ENCODE measurements at places on chromosomes 2 and 18. TPM values are rescaled to one million over a fixed set of nuclear protein-coding genes. Genes with fewer than 3 reads are reported as not detected.

GRCh38 chr18:13982126-13982525, 66.8 kb upstream of the MC2R start:
- DNase-seq = no peak

- DNase-seq = no peak
Measured at GRCh38 chr2:18900691-18901141, 311.3 kb upstream of the NT5C1B start.

DNA sequence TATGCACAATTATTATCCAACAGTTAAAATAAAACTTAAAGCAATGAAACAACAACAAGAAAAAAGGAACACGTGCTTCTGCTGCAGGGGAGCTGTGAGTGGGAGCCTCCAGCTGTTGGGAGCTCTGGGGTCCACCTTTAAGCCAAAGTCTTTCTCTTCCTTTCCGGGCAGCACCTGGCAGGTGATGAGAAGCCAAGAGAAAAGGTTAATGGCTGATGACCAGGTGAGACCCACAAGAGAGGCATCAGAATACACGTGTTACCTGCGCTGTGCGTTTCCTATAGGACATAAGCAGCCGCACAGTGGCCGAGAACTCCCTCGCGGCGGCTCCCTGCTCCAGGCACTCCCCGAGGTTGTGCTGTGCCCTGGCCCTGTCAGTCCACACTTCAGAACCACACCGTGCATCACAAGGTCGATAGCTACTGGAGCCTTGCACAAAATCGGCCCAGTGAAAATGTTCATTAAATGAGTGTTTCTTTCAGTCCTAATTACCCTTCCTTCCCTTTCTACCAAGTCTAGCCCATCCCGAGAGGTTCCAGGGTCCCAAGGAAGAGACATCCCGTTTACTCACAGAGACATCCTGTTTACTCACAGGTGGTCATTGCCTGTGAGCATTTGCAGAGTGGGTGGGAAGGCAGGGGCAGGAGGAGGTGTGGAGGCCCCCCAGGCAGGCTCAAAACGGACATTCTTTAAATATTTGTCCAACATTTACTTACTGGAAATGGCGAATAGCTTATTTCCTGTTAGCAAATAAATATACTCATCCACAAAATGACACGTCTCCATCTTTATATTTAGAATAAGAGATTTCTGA, 44.9 kb upstream of the ASB18 start:
- no peak for DNase-seq

DNA sequence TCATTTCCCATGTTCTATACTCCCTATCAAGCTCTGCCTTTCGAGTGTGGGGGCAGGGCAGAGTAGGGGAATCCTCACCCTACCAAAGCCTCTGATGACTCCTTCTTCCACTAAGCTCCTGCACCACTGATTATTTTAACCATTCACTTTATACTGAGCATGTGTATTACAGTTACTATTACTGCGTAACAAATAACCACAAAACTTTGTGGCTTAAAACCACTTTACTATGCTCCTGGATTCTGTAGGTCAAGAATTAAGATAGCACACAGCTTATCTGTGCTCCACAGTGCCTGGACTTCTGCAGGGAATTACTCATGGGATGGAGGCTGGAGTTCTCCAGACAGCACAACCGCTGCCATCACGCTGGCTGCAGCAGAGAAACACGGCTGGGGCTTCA, 117.4 kb upstream of the DNAJC10 start:
- DNase-seq = no peak

DNA sequence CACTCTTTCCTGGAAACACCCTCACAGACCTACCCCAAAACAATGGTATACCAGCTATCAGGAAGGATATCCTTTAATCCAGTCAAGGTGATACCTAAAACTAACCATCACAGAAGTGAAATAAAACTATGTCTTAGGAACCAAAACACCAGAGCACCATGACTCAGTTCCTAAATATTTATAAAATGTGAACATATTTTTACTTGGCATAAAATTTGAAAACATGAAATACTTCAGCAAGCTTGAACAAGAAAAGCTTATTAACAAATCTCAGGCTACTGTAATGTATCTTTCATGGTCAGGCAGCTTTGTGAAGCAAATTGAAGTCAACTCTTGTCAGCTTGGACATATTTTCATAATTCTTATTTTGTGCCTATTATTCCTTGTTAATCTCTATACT, 440.8 kb upstream of the CDH20 start:
- peak; percentile 20 for DNase-seq

- no peak for DNase-seq
Measured at GRCh38 chr2:15092181-15092580, 459.7 kb downstream of the LRATD1 start.

- DNase-seq = no peak
Measured at GRCh38 chr2:181472990-181473389, 15.8 kb downstream of the ITGA4 start.

GRCh38 chr2:171568089-171568488, 45.8 kb downstream of the CYBRD1 start:
- DNase-seq = peak; percentile 6

DNA sequence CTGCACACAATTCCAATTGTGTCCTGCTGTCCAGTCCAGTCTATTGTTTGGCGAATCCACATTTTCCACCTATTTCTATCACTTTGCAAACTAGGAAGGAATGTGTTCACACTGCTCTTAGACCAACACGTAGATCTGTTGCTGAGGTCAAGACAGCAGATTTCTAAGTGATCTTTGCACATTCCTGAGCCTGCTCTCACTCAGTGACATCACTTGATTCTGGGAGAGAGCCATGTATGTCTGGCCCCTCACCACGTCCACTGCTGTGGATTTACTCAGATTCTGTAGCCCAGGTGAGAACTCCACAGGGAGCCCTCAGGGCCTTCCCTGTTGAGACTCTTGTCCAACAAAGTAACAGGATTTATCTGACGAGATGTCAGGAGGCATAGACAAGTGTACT, 317.2 kb downstream of the TSN start:
- DNase-seq = no peak

DNA sequence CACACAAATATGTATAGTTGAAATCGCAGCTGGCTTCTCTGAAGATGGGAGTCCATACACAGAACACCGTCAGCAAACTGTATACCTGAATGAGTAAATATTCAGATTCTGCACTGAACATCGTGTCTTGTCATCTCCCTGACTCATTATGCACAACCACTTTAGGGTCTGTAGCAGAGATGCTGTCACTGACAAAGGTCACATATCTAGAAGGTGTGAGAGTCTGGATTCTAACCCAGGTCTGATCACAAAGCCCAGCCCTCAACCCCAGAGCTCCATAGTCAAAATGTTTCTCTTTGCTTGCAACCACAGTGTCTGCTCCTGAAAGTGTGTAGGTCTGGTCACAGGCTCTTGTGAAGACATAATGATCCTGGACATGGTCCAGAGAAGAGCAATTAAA, 78.3 kb upstream of the PAX8 start:
- no peak for DNase-seq

DNA sequence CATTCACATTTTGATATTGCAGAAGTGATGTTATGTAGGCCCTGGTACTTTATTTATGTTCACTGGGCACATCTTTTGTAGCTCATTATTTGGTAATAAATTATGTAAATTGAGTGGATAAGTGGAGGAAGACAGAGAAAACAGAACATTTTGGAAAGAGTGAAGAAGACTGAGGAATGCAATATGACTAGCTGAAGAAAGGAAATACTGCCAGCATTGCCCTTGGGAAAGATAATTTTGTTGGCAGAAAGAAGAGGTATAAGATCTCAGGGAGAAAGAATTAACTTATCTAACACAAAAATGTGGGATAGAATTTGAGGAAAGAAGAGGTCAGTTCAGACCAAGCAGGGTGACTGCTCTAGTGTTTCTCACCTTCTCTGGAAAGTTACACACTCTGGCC, 118.8 kb downstream of the TTC27 start:
- DNase-seq = no peak

- DNase-seq = no peak
Measured at GRCh38 chr18:3683483-3683882, 233.5 kb downstream of the TGIF1 start.

GRCh38 chr2:181814057-181814491, 77.5 kb upstream of the ITPRID2 start:
- peak; percentile 35 for DNase-seq

GRCh38 chr2:64133828-64134227, 10.4 kb downstream of the PELI1 start:
- DNase-seq = no peak

DNA sequence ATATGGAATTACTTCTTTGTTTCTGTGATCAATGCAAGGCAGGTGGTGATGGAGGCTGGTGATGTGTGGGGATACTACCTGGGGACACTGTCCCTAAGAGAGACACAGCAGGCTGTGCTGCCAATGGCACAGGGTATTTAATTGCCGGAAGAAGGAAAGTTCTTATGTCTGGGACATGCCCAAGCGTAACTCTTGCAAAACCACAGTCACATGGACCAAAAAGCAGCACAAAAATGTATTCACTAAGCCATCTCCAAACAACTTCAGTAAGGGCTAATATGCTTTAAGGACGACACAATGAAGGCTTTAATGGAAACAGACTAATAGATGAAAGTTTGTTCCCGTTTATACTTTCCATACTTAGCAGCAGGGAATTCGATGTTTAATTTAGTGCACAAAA, 49.7 kb upstream of the AP1S3 start:
- DNase-seq = no peak

DNA sequence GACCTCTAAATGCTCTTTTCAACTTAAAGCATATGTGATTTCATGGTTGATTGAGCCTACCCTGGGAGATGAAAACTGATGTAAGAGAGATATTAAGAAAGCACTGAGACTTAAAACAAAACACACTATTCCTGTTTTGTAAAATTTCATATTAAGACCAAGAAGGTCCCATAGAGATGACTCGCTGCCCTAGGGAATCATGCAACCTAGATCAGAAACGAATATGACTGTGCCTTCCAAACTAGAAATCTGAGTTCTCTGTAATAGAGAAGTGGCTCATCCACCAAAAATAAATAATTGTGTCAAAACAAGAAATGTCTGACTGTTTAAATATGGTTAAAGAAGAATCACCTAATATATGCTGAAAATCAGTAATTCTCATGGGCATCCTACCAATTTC, 776.8 kb upstream of the SOX11 start:
- no peak for DNase-seq

- DNase-seq = no peak
Measured at GRCh38 chr18:50398099-50398498, 23.3 kb downstream of the SKA1 start.

Gene PCARE
- total RNA-seq = not detected

Gene IL1B
- not detected for total RNA-seq

Gene INPP5D
- total RNA-seq = not detected

Gene LONRF2
- total RNA-seq = 4.7 TPM

Gene NLRC4
- not detected for total RNA-seq

Gene GPR45
- total RNA-seq = 0.17 TPM

Gene LAMA3
- total RNA-seq = 19.2 TPM

Gene ALS2
- 19.0 TPM for total RNA-seq

Gene BOLL
- total RNA-seq = not detected
